ENCODE measurements at places on chromosomes 3 and 15.

DNA sequence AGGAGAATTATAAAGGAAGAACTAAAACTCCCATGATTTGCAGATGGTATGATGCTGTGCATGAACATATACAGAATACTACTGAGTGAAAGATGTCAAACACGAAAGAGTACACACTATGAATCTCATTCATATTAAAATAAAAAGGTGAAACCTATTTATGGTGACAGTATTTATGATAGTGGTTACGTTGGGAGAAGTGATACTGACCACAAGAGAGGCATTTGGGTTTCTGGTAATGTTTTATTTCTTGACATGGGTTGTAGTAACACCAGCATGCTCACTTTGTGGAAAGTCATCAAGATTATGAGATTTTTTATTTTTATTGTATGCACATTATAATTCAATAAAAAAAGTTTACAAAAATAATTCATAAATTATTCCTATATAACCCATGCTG lies 324.0 kb downstream of the GAP43 start:
- DNase-seq, result no peak

- DNase-seq, result no peak
Observed at GRCh38 chr3:112084980-112085705, 1.0 kb upstream of the C3orf52 start.

DNA sequence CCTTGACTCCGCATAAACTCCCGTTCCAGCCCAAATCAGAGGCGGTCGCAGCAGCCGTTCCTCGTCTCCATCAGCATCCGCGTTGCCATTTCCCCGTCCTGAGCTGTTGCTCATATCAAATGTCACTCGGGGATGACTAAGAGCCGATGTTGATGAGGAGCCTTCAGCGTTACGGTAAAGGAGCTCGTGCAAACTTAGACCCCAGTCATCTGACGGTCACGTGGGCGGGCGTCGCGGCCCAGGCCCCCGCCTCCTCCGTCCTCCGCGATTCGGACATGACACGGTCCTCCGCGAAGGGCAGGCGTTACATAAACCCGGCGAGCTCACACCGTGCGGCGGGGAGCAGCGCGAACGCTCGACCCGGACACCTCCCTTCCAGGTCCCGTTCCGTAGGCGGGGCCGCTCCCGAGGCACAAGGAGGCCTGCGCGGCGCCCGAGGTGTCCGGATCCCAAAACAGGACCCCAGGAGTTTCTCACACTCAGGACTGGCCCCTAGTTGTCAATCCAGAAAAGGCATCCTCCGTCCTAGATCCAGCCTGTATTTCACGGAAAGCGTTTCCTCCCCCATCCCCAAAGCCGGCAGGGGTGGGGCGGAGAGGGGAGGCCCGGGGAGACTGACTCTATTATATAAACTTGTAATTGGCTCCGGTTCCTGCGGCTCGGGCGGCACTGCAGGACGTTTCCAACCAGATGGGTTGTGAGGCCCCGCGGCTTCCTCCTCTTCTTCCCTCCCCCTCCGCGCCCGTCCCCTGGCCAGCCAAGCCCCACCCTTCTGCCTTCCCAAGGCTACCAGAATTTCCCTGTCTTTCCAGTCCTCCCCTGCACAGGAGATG lies 100.0 kb upstream of the IGF1R start:
- DNase-seq, result peak; percentile 6

- DNase-seq, result no peak
Observed at GRCh38 chr15:40226736-40227135, 12.1 kb upstream of the PAK6 start.

DNA sequence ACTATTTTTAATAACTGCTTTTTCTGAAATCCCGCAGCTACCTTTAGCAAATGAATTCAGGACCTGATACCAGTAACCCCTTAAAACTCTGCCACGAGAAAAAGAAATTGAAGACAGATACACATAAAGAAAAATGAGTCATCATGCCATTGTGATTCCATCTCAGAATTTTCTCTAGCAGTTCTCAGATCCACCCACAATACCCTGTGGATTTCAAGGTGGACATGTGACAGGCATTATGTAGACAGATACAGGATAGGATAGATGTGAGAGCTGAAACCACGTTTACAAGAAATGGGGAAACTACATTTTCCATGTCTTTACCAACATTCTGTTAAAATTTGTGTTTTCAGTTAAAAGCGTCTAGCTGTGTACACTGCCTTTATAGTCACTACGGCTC lies 291.9 kb upstream of the NR2F2 start:
- no peak for DNase-seq

DNA sequence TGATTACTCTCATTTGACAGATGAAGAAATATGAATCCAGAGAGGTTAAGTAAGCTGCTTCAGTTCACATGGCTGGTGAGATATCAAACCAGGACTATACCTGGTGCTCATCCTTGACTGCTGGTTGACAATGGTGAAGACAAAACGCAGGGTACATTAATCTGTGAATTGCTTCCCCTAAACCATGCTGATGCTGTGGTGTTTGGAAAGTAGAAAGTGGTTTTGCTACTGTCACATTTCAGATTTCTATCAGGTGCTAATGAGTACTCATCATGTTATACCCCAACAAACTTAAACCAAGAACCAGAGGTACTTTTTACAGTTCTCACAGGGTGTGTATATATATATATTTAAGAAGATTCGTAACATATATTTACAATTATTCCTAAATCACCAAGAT lies 85.0 kb upstream of the PRTG start:
- DNase-seq, result no peak

DNA sequence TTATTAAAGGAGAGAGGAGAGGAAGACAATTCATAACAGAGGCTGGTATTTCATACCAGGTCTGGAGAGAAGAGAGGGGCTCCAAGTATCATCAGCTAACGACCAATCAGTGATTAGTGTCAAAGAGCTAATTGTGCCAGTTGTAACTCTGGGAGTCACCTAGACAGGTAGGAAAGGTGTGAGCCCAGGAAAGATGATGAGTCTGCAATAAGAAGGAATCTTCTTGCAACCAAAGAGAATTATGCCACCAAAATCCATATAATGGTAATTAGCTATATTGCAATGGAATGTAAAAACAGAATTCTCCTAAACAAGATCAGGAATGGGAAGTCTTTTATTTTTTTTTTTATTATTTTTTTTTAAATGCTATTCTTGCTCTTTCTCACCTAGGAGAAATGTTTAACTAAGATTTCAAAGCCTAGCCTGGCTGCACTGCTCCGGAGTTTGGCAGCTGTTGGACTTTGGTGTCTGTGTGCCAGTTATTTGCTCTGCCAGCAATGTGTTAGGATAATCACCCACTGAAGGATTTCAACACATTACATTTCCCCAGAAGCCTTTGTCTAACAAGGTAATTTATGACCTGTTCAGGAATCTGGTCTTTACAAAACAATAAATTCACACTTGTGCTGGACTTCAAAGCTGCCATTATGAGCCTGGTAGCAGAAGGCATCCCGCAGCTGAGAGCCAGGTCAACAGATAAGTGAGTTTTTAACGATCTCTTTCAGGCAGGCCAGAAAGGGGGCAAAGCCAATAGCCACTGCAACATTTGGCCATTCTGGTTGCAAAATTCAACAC lies 89.4 kb downstream of the FOXB1 start:
- DNase-seq, result no peak

- DNase-seq, result no peak
Observed at GRCh38 chr3:126554560-126555525, 3.9 kb downstream of the C3orf22 start.

All from esophagus squamous epithelium (tissue), 5 donors.